Stimulated activated CD8-positive, alpha-beta memory T cell treated with anti-CD3 and anti-CD28 coated beads, Interleukin-2, amount 100 ng/mL, for 48 hours (primary cell): ENCODE measurements at places on chromosomes 4 and X.

DNA sequence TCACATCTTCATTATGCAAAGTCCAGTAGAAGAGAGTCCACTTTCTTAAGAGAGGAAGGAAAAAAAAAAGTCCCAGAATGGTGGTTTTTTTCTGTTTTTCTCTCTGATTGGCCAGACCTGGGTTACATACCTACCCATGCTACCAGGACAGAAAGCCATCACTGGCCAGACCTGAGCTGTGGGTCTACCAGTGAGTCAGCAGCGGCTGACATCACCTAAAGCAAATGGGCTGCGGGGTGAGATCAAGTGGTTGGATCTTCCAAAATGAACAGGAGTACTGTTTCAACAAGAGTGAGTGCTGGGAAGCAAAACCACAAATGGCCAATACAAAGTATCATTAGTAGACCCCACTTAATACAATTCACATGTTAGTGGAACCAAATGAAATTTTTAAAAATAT is 1.6 kb upstream of the NDST3 start:
- DNase-seq: no peak

DNA sequence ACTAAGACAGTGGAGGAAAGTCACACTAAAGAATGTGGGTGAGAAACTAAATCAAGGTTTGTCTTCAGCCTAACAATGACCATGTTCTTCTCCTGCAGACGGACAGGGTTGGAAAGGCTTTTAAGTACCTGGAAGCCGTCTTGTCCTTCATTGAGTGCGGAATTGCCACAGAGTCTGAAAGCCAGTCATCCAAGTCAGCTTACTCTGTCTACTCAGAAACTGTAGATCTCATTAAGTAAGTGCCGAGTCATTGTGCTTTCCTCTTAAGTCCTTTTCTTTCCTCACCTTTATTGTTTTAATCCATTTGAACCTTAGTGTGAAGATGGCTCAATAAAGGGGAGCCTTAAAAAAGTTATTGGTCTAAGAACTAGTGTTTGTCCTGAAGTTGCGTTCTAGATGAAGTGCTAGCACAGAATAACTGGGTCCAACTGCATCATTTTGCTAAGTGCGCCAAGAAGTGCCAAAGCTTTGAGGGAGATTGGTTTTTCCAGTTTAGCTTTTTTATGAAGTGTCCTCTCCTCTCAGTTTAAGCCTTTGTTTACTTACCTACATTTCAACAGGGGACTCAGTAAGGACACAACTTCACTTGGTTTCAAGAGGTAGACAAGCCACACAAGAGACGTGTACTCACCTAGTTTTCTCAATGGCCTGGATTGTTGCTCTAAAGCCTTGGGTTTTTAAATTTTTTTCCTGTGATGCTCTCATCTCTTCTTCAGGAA is 89.3 kb downstream of the KLHL8 start:
- DNase-seq: no peak

DNA sequence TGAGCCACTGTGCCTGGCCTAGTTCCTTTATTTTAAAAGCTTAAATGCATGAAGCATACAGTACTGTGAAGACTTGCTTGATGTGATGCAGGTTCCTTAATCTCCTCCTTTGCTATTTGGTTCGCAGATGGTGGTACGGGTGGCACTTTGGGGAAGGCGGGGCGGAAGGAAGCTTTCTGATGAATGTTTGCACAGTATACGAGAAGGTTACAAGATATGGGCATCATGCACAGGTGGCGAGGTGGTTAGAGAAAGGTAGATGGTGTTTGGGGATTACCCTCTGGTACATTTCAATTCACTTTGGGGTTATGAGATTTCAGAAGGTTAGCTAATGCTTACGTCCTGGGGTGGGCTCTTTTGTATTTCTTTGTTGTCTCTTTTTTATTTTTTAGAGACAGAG is 17.2 kb downstream of the RHOH start:
- no peak for DNase-seq

- DNase-seq: no peak
These were observed 198.8 kb downstream of the STIM2 start for GRCh38 chr4:27059446-27059845.

DNA sequence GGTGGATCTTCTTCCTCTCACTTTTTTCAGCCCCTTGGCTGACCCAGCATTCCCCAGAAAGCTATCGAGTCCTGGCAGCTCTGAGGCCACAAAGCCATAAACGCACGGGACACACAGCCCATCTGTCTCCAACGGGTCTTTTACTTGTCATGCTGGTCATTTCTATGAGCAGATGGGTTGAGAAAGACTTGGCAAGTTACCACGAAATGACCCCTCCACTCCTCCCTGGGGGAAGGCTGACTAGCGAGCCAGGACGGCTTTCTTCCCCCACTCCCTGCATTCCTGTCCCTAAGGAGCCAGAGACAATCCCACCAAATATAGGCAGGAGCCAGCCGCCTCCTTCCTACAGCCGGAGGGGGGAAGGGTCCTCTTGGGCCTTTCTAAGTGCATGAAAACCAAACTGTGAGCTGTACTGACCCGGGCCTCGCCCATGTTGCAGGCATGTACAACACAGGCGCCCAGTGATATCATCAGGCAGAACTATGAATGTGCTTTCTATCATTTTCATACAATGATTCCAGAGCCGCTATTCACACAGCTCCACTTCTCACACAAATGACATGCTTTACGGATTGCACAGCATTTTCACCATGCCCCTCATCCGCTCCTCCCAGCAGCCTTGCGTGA is 28.6 kb downstream of the AFAP1 start:
- no peak for DNase-seq

DNA sequence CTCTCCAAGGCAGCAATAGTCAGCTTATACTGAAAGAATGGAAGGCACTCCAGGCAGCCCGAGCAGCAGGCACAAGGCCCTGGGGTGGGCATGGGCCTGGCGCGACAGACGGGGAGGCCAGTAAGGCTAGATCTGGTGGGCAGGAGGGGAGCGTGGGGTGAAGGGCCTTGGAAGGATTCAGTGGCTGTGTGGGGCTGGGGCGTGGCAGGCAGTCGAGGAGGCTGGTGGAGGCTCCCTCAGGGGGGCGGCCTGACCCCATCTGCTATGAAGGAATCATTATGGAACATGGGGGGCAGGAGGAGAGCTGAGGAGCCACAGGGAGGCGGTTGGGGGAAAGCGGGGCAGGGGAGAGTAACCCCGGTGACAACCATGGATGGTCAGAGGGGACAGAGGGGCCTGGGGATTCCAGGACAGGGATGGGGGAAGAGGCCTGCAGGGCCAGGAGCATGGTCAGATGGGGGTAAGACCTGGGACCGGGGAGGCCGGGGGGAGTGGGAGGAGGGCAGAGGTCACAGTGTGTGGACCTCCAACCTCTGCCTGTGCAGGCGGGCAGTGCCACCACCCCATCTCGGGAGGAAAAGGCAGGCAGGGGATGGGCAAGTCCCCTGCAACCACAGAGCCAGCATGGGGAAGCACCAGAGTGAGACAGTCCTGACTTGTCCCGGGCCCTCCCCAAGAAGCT is 70.3 kb downstream of the ACOX3 start:
- no peak for DNase-seq

GRCh38 chrX:55111578-55112254 is 22.9 kb downstream of the PAGE2 start:
- DNase-seq: no peak

GRCh38 chrX:153334654-153335295 is 822 bp downstream of the ZNF275 start:
- DNase-seq: no peak

DNA sequence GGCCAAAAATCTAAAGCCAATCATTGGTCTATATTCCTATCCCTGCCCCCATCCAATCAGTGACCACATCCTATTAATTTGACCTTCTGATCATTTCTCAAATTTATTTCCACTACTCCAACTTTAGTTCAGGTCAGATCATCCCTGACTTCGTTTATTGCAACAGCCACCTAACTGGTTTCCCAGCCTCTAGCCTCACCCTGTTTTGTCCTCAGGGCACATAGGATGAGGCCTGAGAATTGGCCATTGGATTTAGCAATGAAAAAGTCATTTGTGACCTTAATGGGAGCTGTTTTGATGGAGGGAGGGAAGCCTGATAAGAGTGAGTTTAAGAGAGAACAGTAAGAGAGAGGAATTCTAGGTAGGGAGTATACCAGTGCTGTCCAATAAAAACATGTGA is 155.0 kb downstream of the AMMECR1 start:
- DNase-seq: no peak

- no peak for DNase-seq
These were observed 19.4 kb upstream of the BMP2K start for GRCh38 chr4:78756776-78757175.

DNA sequence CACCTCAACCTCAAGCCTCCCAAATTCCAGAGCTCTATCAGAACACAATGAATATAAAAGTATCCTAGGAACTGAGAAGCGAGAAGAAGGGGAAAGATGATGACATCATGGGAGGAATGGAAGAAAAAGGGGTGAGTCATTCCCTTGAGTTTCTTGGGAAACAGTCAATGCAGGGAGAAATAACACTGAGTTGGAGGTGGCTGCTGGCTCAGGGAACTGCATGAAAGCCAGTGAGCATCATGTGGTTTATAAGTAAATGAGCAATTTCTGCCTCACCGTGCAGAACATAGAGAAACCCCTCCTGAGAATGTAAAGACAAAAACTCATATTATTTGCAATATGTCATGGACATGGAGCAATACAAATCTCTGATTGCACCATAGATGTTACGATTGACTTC is 73.3 kb downstream of the SHOX start:
- no peak for DNase-seq

DNA sequence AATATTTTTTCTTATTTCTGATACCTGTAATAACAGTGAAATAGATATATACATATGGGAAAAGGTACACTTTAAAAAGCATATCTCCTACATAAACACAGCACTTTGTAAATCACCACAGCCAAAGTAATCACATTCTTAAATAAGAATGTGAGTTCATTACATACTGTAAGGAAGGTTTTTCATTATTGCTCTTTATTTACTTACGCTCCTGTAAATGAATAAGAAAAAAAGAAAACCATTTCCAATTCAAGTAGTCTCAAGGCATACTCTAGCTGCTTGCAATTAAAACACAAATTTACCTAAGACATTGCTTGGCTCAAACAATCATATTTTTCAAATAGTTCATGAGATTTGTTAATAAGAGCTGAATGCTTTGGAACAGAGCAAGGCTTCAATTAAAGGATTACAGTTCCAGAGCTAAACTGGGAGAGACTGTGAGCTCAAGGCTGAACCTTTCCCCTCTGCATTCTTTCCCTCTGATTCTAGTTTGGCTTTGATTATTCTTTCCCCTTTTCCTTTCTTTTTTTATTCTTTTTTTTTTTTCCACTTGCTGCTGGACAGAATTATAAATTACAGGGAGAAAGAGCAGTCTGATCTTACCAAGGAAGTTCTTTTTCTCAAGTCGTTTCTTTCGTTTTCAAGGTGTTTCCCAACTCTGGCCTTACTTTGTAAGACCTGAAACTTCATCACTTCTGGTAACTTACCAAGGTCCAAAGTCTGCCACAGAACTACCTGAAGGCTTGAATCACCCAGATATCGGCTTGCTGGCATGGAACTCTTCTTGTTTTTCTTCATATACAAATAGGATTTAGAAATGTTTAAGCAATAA is 278.3 kb downstream of the INPP4B start:
- DNase-seq: no peak

GRCh38 chr4:16757080-16757521 is 141.3 kb downstream of the LDB2 start:
- no peak for DNase-seq

GRCh38 chrX:13647709-13648212 is 5.2 kb upstream of the TCEANC start:
- DNase-seq: peak; percentile 39

DNA sequence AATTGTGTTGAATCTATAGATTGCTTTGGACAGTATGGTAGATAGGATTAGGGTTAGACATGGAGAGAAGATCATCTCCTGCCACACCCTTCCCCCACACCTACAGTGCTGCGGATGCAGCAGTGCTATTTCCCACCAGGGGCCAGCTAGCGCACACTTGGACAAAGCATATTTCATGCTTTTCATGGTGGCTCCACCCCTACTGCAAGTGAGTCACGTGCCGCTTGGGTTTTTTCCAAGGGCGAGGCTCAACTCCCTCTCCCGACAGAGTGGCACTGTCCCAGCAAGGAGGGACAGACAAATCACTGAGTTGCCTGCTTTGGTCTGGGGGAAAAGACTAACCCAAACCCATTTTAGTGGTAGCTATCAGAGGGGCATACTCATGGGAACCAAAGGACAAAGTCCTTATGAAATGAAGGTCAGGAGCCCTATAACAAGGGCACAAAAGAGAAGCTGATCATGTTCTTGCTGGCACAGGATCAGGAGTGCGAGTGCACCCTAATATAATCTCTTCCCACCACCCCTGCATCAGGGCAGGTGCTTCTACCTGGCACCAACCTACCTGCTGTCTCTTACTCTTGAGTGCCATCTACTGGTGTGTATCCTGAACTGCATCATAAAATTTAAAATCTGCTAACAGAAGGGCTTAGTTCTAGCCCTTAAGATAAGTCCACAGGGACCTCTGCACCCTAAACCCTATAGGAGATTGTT is 55.1 kb upstream of the PGAM4 start:
- DNase-seq: no peak

GRCh38 chr4:113790478-113790877 is 28.9 kb upstream of the CAMK2D start:
- no peak for DNase-seq

DNA sequence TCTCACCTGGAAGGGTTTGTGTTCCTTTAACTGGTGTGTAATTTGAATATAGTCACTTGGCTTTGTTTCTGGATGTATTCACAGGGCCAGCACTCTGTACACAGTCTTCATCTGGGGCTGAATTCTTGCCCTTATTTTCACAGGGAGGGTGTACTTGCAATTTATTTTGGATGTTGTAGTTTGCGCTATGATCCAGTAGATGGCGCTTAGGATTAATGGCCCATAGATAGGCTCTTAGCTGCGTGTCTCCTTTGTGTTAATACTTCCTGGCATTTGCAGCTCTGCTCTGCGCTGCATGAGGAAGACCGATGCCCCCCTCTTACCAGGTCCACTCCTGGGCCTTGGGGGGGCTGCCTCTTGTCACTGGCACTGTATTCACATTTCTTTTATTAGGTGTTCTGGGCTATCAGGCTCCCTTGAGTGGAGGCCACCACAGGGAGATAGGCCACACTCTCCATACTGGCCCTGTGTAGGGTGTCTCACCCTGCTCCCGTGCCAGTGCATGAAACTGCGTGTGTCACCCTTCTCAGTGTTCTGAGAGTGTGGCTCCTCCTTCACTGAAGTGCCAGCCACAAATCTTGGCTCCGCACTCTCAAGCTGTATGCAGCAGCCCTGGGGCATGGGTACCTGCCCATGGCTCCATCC is 562.2 kb downstream of the ZIC3 start:
- no peak for DNase-seq

- no peak for DNase-seq
These were observed 85.7 kb downstream of the TET2 start for GRCh38 chr4:105232374-105232773.
